ENCODE measurements at places on chromosomes 12 and 14.

- DNase-seq, result no peak
Observed at GRCh38 chr14:73753124-73753886, 39.1 kb upstream of the PNMA1 start.

DNA sequence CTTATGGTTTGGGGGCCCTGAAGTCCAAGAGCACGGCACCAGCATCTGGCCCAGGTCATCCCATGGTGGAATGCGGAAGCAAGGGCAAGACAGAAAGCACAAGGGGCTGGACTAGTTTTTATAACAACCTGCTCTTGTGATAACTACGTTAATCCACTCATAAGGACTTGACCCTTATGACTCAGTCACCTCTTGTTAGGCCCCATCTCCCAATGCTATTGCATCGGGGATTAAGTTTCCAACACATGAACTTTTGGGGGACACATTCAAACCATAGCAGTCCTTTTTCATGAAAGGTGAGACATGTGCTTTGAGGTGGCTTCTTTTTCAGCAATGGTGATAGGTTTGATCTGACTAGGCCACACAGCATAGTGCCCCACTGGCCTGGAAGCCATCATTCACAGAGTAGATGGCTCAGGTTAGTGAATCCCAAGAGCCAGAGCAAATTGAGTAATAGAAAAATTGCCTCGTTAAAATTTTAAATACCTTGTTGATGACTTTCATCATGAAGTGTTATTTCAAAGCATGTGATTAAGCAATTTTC lies 12.1 kb downstream of the FRMD6 start:
- no peak for DNase-seq

GRCh38 chr14:98168211-98168985 lies 1103.6 kb downstream of the BCL11B start:
- no peak for DNase-seq

- no peak for DNase-seq
Observed at GRCh38 chr12:113244478-113244958, 23.3 kb downstream of the TPCN1 start.

All from AG08396 (cell line).